ENCODE measurements at places on chromosomes 6 and 20.
A peak's percentile ranks its signal among the peaks of the same experiment; 100 is the strongest.

DNA sequence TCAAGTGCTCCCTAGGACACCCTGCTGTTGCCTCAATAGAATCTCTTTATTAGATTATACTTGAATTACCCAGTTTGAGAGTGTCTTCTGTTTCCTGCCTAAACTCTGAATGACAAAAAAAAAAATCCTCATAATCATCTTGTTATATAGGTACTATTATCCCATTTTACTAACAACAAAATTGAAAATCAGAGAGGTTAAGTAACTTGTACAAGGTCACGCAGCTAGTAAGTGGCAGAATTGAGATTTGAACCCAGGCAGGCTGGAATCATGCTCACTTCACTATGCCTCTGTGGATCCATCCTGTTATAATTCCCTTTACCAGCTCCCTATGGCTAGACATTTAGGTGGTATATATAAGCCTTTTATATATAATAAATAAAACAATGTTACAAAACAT is 36.6 kb upstream of the UBR2 start:
- DNase-seq: no peak

GRCh38 chr6:42101186-42101657 is 41.2 kb downstream of the C6orf132 start:
- DNase-seq: no peak

GRCh38 chr6:14641423-14642135 is 524.0 kb downstream of the CD83 start:
- no peak for DNase-seq

DNA sequence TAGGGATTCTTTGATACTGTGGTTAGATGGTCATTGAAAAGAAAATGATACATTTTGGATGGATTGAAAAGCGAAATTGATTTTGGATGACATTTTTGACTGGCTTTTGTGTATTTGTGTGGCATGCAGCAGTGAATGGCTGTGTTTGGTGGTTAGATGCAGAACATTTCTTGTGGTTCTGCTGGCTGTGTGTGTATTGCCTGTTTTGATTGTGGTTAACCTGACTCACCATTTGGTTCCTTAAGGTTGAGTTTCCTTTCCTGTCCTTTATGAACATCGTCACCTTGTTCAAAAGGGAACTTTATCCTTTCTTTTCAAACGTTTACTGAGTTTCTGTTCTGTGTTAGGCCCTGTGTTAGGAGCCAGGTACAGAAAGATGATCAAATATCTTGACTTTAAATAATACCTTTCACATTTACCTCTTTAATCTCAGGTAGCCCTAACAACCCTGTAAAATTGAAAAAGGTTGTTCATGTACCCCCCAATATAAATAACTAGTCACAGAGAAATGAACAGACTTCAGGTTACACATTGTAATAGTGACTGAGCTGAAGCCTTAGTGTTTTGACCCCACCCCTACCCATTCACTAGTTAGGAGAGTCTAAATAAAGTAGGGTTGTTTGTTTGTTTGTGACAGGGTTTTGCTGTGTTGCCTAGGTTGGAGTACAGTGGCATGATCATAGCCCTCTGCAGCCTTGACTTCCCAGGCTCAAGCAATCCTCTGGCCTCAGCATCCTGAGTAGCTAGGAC is 23.8 kb downstream of the ANKS1A start:
- peak; percentile 33 for DNase-seq

DNA sequence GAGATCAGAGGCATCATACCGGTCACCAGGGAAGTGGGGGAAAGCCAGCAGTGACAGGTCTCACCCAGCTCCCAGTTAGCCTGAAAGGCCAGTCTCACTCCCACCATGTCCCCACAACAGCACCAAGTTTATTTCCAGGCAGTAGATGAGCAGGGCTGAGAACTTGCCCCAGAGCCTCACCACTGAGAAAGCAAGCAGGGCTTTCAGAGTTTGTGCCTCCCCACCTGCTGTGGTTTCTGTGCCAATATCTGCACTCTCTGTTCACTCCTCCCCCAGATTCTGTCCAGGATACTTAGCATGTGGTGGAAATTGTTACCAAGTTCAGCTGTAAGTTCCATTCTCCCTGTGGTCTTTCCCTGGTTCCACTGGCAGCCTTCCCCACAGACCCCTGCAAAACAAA is 255.0 kb upstream of the HTR1E start:
- DNase-seq: no peak

- peak; percentile 31 for DNase-seq
Measured at GRCh38 chr6:30787954-30788353, 43.6 kb upstream of the IER3 start.

DNA sequence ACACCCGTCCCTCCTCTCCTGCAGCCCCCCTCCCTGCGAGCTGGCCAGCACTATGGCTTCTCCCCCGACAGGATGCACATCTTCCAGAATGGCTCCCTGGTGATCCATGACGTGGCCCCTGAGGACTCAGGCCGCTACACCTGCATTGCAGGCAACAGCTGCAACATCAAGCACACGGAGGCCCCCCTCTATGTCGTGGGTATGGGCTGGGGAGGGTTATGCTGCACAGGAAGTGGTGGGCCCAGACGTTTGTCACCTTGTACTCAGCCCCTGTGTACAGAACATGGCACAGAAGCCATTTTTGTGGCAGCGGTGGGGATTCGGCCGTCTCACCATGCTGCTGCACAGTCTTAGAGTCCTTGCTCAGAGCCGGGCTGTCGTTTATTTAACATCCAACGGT is 29.0 kb upstream of the SRF start:
- DNase-seq: no peak

DNA sequence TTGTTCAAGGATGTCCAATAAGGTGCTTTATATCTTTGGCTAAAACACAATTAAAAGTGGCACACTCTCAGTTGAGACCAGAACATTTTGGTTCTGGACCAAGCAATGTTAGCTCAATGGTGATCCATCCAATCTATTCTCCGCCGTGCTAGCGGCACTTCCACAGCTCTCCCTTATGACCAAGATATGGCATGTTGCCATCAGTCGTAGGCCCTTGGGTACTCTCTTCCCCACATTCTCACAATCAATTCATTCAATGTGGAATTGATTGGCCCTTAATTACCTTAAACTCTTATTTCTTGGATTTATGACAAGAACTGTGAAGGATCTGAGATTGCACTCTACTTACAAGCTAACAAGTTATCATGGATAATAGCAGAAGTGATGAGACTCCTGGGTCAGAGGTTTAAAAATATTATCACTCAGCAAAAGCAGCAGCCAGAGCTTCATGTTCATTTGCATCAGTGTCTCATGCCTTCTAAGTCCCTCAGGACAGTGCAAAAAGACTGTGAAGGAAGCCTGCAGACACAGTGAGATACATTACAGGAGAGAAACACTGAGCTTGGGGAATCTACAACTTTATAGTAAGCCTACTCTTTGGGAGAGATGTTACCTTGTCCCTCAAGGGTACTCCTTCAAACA is 80.0 kb upstream of the ARG1 start:
- DNase-seq: no peak

GRCh38 chr6:38065734-38066305 is 246.3 kb downstream of the ZFAND3 start:
- no peak for DNase-seq

DNA sequence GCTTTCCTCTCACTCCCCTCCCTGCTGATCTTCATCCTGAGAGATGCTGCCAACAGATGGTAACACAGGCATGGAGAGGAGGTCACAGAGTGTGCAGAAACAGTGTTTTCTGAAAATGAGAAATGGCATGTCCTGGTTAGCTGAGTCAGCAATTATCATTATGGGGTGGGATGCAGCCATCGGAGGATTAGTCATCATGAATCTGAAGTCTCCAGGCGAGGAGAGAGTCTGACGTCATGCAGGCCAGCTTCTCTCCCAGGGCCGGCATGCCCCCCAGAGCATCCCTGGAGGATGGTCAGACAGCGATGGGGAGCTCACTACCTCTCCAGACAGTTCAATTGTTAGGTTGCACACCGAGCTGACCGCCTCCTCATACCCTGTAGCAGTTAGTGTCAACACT is 4.7 kb upstream of the GTSF1L start:
- DNase-seq: no peak

GRCh38 chr6:134249759-134250602 is 67.9 kb downstream of the SGK1 start:
- DNase-seq: no peak

GRCh38 chr20:20967564-20968184 is 138.5 kb downstream of the LINC00237 start:
- no peak for DNase-seq

GRCh38 chr20:22226849-22227700 is 357.3 kb downstream of the FOXA2 start:
- no peak for DNase-seq

DNA sequence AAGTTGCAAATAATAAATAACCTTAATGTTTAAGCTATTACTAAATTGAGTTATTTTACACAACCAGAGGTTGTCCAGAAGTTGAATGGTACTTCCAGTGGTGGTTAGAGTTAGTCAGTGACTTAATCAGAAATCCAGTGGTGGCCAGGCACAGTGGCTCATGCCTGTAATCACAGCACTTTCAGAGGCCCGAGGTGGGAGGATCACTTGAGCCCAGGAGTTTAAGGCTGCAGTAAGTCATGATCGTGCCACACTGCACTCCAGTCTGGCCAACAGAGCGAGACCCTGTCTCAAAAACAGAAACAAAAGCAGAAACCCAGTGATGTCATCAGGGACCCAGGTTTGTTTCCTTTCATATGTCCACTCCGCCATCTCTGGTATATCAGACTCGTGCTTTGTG is 35.0 kb downstream of the TSPYL4 start:
- no peak for DNase-seq

GRCh38 chr20:29314294-29314693 is 1943.2 kb upstream of the DEFB115 start:
- no peak for DNase-seq

DNA sequence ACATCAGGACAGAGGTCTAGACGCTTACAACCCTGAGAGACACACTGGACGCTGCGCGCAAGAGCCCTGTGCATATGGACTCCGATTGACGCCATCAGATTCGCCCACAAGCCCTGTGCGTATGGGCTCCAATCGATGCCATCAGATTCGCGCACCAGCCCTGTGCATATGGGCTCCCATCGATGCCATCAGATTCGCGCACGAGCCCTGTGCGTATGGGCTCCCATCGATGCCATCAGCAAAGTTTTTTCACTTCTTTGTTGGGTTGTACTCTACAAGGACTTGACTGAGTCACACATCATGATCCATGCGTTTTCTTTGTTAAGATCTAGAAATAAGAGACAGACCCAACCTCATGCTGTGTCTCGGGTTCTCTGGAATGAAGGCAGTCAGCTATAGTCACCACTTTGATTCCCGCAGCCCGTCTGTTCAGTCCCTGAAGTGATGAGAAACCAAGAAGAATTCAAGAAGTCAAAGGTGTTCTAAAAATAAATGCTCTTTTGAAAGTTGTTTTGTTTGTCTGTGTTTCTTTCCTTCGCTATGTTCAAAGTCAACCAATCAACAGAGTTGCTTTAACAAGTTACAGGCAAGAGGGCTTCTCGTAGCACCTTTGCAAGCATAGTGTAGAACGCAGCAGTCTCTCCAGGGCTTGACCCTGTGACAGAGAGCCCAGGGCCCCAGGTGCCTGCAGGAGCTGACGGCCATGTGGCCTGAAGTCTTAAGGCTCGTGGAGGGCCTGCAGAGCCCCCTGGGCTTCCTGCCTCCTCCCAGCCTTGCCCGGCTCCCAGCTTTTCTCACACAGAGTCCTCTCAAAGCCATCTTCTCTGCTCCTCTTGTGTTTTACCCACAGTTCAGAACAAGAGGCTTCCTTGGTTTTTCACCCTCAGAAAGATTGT is 7.9 kb downstream of the RPS6KA2 start:
- no peak for DNase-seq

GRCh38 chr20:56974499-56975250 is 291.8 kb downstream of the BMP7 start:
- no peak for DNase-seq

DNA sequence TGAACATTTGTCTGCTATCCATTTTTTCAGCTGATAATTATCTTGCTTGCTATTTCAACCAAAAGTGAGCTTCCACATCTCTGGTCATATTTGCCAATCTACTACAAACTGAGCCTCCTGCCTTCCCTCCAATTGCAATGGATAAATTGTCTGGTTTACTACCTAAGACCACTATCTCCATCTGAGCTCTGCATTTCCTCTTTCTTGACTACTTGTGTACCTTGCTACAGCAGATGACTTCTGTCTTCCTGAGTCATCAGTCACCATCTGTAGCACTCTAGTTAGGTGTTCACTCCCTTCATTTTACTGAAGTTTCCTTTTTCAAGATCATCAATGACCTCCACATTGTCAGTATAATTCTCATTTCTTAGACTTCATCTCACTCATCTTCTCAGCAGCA is 33.5 kb upstream of the PHIP start:
- DNase-seq: no peak

DNA sequence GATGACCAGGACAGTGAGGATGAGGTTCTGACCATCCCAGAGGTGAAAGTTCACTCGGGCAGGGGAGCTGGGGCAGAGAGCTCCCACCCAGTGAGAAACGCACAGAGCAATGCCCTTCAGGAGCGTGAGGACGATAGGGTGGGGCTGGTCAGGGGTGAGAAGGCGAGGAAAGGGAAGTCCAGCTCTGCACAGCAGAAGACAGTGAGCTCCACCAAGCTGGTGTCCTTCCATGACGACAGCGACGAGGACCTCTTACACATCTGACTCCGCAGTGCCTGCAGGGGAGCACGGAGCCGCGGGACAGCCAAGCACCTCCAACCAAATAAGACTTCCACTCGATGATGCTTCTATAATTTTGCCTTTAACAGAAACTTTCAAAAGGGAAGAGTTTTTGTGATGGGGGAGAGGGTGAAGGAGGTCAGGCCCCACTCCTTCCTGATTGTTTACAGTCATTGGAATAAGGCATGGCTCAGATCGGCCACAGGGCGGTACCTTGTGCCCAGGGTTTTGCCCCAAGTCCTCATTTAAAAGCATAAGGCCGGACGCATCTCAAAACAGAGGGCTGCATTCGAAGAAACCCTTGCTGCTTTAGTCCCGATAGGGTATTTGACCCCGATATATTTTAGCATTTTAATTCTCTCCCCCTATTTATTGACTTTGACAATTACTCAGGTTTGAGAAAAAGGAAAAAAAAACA is 16.6 kb upstream of the SLC22A1 start:
- DNase-seq: no peak
